ENCODE measurements at places on chromosomes 3 and 15. TPM values are rescaled to one million over a fixed set of nuclear protein-coding genes. Genes with fewer than 3 reads are reported as not detected.

DHFR2 gene
- 5.7 TPM for total RNA-seq

CHRD gene
- not detected for total RNA-seq

XCR1 gene
- not detected for total RNA-seq

LRRK1 gene
- total RNA-seq: 219 TPM

SOX14 gene
- not detected for total RNA-seq

CLDN16 gene
- total RNA-seq: not detected

ATP10A gene
- total RNA-seq: 0.06 TPM

DNA sequence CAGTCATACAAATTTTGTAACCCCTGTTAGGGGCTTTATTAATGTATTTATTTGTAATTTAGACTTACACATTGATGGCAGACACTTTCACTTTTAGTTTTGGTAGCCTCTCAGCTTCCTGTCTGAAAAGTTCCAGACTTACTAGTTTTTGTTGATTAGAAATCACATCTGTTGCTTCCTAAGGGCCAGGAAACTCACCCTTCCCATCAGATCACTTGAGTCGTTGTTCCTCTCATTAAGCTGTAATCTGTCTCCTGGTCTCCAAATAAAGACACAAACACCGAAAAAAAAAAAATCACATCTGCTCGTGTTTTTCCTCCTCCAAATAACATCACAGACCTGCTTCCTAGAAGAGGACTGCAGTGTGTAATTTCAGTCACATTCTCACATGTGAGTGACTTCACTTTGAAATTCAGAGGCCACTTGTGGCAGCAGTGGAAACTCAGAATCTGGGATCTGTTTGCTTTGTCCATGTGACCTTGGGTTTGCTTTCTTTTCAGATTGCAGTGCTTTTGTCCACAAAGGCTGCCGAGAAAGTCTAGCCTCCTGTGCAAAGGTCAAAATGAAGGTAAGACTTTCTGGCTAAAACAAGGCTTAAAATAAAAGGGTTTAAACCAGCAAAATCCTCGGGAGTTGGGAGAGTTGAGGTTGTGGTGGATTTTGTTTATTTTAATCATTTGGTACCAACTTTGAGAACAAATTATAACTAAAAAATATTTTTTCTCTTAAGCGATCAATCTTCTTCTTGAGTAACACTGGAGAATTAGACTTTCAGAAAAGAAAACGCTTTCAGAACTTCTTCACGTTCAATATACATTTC lies 87.0 kb downstream of the KLHL25 start:
- DNase-seq: peak; percentile 63

GRCh38 chr3:177351757-177352158 lies 154.5 kb upstream of the TBL1XR1 start:
- DNase-seq: peak; percentile 76

DNA sequence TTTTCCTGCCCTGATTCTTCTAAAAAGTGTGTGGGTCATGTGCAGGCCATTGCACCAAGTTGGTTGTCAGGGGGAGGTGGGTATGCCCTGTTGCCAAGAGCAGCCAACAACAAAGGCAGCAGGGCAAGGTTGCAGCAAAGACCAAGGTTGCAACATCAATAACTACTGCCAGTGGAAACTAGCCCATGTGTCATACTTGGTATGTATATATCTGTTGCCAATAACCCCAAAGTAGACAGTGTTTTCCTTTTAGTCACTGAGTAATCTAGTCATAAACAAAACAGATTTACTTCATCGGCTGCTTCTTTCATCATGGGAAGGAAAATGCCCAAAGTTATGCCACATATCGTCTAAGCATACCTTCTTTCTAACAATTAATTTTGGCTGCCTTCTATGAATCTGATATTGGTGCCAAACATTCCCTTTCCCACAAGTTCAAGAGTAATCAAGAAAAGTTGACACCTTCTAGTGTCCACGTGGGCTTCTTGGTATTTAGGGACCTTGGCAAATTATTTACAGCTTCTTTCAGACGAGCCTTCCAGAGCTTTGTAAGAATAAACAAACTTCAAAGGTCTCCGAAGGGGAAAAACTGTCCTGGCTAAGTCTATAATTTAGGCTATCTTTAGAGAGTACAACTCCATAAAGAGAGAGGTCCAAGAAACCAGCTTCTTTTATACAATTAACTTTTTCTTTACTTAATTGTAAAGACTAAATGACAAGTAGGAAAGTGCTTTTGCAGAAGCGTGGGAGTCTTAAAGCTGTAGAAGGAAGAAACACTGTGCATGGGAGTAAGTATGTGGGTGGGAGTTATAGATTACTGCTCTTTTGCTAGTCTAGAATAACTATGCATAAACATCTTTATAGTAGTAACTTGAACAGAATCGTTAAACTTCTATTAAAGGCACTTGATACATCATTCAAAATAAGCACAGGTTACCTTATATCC lies 10.0 kb upstream of the MBNL1 start:
- DNase-seq: no peak

DNA sequence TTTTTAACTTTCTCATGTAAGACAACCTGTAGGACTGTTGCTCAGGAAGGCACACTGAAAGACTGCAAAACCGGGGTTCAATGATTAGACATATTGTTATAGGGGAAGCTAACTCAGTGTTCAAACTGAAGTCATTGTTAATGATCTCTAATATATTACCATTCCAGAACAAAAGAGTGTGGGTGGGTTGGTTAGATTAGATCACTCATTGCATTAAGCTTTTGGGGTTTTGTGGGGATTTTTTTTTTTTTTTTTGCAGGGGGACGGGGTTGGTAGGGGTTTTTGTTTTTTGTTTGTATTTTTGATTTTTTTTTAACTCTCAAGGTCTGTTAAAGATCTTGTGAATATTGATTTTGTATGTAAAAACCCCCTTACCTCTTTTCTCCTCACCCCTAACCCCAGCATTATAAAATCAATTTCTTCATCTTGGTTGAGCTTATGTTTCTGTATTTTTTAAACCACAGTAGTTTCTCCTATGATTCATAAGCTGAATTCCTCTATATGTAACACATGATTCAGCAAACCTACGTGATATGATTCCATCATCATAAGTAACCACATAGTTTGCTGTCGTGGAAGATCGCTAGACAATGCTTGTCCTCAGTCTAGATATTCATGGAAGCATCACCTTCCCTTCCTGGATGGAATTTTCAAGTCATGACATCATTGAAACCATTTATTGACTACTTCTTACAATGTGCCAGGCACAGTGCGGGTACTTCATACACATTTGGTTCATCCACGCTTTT lies 544.1 kb upstream of the MDFIC2 start:
- no peak for DNase-seq

DNA sequence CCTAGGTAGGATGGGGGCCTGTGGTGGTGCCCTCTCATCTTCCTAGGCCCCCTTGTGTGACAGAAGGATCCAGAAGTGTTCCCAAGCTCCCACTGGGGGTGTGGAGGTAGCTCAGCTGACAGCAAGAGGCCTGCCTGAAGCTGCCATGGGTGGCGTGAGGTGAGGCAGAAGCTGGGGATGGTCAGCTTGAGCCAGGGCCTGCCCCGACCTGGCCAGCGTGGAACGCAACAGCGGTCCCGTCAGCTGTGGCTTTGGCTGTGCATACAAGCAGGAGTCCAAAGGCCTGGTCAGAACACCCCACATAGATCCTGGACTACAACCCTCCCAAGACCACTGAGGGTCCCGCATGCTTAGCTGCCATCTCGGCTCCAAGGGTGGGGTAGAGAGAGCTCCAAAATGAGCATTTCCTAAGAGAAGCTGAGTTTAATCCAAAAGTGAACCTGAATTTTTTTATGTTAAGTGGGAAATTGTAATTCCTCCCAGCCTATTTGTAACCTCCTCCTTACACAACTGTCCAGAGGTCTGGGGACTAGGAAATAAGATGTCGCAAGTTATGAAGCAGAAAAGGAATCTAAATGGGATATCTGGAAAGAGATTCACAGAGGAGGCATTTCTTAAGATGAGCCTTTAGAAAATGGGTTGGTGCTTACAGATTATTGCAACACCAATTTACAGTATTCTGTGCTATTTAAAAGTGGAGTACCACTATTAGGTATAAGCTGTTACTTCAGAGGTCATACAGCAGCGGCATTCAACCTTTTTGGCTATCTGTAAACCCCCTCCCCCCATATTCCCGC lies 9.9 kb upstream of the PLA2G4D start:
- no peak for DNase-seq
